ENCODE measurements at places on chromosomes 1 and 21. TPM values are rescaled to one million over a fixed set of nuclear protein-coding genes. Genes with fewer than 3 reads are reported as not detected.

Gene NTMT2
- total RNA-seq: not detected

Gene KIF14
- total RNA-seq: 9.0 TPM

Gene ZNF695
- 2.0 TPM for total RNA-seq

Gene C1orf116
- total RNA-seq: not detected
